ENCODE measurements at places on chromosomes 2 and 18.

- DNase-seq: no peak
Observed at GRCh38 chr2:235553291-235553690, 59.4 kb downstream of the AGAP1 start.

DNA sequence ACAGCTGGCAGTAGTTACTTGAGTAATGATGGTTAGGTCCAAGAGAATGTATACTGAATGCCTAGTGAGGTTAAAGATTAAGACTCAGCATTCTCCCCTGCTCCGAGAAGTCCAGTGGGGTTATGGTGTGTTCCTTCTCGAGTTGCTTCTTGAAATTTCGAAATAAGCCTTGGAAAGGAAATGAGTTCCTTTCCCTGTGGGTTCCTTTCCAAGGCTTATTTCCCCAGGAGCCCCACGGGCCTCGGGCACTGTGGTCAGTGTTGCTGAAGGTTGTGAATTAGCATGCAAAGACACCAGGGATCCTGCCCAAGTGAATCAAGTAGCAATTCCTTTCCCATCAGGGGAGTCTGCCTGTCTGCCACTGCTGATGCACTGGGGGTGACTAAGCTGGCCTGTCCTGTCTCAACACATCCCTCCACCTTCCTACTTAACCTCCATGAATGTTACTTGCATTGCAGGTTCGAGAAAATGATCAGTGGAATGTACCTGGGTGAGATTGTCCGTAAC lies 53.6 kb downstream of the HK2 start:
- peak; percentile 61 for DNase-seq

GRCh38 chr2:197705912-197706838 lies 1.0 kb downstream of the MARS2 start:
- peak; percentile 7 for DNase-seq

DNA sequence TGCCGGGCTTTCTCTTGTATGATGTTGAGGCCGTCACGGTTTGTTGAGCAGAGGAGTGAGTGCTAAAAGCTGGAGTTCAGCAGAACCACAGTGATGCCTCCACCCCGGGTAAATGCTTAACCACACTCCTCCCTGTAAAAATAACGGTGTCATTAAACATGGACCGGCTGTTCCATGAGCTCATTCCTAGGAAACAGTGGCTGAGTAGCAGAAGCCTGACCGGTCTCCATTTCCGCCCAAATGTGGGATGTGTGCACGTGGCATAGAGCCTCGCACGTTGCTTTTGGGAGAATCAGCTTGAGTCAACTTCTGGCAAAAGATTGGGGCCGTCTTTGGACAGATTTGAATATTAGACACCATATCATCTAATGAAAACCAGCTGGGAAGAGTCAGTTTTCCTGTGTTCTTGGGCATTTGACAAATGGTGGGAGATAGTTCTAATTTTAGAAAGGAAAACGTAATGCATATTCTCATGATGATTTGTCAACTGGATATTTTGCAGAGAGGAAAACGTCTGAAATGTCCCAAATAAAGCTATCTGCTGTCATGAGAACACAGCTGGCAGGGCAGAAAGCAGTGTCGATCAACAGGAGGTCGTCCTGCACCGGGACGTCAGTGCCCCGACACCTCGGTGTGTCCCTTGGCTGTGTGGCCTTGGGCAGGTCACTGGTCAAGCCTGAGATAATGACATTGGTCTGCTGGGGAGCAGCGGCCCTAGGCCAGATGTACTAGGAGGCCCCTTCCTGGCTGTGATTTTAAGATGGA lies 42.4 kb downstream of the LRRFIP1 start:
- peak; percentile 100 for DNase-seq

DNA sequence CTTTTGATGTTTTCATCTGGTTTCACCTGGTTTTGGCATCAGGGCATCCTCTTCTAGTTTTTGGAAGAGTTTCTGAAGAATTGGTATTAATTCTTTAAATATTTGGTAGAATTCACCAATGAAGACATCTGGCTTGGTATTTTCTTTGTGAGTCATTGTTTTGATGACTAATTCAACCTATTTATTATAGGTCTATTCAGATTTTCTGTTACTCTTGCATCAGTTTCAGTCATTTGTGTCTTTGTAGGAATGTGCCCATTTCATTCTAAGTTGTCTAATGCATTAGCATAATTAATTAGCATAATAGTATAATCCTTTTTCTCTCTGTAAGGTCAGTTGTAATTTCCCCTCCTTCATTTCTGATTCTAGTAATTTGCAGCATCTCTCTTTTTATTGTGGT lies 8.0 kb downstream of the GNLY start:
- peak; percentile 79 for DNase-seq

GRCh38 chr2:184006998-184007397 lies 591.3 kb upstream of the ZNF804A start:
- no peak for DNase-seq

- no peak for DNase-seq
Observed at GRCh38 chr18:9960258-9960904, 46.6 kb downstream of the VAPA start.

DNA sequence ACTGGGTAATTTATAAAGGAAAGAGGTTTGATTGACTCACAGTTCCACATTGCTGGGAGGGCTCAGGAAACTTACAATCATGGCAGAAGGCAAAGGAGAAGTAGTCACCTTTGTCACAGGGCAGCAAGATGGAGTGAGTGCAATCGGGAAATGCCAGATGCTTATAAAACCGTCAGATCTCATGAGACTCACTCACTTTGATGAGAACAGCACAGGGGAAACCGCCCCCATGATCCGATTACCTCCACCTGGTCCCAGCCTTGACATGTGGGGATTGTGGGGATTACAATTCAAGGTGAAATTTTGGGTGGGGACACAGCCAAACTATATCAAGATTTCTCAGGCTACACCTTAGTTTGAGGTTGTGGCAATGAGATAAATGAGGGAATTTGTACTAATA lies 54.9 kb downstream of the AKAIN1 start:
- DNase-seq: no peak

DNA sequence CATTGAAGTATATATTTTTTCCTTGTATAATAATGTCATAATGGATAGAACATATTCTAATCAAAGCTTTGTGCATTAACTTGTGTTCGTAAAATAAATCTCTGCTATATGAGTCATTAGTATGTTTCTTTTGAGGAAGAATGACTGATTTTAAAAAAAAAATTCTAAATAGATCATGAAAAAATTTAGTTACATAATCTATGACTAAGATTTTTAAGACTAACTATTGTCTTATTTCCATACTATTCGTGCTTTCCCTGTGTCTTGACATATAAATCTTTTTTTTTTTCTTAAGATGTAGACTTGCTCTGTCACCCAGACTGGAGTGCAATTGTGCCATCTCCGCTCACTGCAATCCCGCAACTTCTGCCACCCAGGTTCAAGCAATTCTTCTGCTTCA lies 226.1 kb downstream of the DSEL start:
- DNase-seq: no peak

- peak; percentile 11 for DNase-seq
Observed at GRCh38 chr2:86634352-86634751, 10.7 kb upstream of the RNF103 start.

GRCh38 chr2:110678457-110679336 lies 834 bp upstream of the BUB1 start:
- DNase-seq: peak; percentile 15

DNA sequence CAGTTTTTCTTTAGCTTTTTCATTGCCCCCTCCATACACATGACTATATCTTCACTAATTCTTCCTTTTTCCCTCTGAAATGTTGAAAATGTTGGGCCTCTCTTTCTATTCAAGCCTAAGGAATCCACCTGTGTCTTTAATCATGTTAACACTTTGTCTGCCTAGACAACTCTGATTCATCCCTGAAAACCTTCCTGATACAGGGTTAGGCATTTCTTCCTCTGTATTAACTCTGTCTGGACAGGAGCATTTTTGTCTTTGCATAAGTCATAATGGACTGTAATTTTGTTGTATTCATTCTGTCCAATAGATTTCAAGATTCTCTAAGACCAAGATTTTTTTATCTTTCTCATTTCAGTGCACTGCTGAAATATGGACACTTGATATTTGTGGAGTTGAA lies 297.3 kb downstream of the IKZF2 start:
- DNase-seq: no peak

DNA sequence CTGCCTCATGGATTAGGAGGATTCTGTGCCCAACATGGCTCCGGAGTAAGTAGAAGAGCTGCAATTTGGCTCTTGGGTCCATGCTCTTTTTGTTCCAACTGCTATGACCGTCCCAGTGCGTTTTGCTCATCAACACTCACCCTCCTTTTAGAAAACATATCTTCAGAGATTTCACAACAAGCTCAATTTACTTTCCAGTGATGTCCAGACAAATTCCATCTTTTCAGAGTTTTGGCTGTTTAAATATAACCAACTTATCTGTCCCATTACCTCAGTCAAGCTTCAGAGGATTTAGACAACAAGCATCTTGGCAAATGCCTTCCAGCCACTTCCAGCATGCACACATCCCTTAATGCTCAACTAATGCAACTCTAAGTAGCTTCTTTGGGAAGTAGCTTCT lies 6.9 kb upstream of the SLC14A2 start:
- no peak for DNase-seq

DNA sequence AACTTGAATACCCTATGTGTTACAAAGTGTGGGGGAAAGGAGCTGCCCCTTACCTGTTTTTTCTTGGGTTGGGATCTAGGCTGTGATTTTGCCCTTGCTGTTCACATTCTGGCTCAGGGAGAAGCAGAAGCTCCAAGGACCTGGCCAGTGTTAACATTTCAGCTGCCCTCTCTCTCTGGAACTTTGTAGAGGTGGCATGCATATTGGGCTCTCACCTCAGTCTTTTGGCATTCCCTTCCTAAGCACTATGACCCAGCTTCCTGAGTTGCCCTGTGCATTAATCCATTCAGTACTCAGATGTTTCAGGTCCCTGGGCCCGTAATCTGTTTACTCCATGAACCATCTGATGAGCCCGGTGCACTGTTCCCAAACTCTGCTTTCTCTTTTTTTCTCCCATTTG lies 12.1 kb downstream of the LCLAT1 start:
- DNase-seq: no peak

DNA sequence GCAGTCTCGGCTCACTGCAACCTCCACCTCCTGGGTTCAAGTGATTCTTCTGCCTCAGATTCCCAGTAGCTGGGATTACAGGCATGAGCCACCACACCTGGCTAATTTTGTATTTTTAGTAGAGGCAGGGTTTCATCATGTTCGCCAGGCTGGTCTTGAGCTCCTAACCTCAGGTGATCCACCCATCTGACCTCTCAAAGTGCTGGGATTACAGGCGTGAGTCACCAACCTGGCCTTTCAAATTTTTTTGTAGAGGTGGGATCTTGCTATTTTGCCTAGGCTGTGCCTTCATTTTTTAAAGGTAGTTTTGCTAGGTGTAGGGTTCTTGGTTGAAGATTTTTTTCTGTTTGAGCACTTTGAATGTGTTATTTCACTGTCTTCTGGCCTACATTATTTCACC lies 6.2 kb downstream of the HAUS1 start:
- DNase-seq: no peak
